Thoracic aorta endothelial cell (primary cell): ENCODE measurements at places on chromosomes 16 and 17. TPM values are rescaled to one million over a fixed set of nuclear protein-coding genes. Genes with fewer than 3 reads are reported as not detected.

GABARAP gene
- 206 and 343 TPM in 2 replicates for total RNA-seq

PIRT gene
- total RNA-seq, result not detected in 2 replicates

SSTR5 gene
- not detected in 2 replicates for total RNA-seq

SLC5A11 gene
- 0.07 TPM in 1 of 2 replicates, not detected in the other for total RNA-seq

MT1E gene
- total RNA-seq, result 139 and 259 TPM in 2 replicates

PRR14 gene
- 12.4 and 13.7 TPM in 2 replicates for total RNA-seq

ZNF267 gene
- total RNA-seq, result 40.4 and 53.1 TPM in 2 replicates

PDP2 gene
- total RNA-seq, result 10.0 and 15.7 TPM in 2 replicates
